Right renal pelvis (tissue), 4 donors: ENCODE measurements at places on chromosomes 1 and 21.

GRCh38 chr1:53162621-53163020 is 20.2 kb upstream of the SLC1A7 start:
- DNase-seq, result no peak

- no peak for DNase-seq
Measured at GRCh38 chr1:153883223-153883622, 39.5 kb downstream of the GATAD2B start.

DNA sequence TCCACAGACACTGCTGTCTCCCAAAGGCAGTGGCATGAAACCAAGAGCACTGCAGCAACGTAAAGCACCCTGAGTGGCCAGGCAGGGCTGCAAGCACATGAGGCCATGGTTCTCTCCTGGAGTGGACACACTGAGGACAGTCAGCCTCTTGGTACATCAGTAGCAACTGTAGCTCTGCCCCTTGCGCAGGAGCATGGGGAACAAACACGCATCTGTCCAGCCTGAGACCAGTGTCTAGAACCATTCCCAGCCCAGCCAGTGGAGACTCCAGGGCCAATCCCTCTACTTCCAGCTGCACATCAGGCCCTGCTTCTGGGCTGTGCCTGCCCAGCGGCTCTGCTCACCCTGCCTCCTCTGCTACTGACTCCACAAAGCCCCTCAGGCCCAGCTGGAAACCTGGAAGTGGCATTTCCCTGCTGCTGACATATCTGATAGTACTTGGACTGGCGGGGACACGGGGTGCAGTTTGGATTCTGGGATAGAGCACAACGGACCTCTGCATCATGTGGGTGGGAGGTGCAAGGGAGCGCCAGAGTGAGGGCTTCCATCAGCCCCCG is 49.0 kb downstream of the TOR1AIP2 start:
- DNase-seq, result no peak

DNA sequence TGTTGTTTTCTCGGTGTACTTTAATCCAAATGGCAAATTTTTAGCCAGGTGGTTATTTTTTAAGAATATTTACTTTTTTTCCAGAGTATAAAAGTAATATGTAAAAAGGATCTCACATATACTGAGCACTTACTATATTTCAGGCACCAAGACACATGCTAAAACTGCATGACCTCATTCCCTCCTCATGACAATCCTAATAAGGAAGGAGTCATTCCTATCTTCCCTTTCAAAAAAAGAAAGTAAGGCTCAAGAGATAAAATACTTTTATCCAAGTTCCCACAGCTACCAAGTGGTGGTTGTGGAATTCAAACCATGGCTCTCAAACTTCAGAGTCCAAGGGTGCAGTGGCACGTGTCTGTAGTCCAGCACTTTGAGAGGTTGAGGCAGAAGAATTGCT is 19.4 kb downstream of the ATP2B4 start:
- DNase-seq, result no peak

DNA sequence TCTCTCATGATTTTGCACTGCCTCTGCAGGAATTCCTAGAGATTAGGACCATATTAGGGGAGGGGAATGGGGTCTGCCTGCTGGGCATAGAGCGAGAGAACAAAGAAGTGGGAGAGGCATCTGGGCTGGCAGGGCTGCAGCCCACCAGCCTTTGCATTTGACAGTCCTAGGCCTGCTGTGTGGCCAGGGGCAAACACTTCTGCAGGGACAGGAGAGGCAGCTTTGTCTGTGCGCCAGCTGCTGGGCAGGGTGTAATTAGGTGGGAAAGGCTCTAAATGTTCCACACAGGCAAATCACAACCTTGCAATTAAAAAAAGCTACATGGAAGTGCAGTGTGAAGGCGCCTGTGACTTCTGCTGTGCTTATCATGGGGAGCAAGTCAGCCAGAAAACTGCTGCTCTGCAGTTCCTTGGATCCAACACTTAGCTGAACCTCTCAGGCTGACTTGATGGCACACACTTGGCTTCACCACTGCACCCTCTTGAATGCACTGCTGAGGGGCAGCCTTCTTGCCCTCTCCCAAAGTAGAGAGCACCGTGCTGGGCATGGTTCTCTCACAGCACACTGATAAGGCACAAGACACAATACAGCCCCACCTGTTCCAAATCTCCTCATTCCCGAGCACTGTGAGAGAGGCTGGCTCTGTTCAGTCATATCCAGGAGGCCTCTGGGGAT is 73.6 kb upstream of the TLR5 start:
- DNase-seq, result no peak

DNA sequence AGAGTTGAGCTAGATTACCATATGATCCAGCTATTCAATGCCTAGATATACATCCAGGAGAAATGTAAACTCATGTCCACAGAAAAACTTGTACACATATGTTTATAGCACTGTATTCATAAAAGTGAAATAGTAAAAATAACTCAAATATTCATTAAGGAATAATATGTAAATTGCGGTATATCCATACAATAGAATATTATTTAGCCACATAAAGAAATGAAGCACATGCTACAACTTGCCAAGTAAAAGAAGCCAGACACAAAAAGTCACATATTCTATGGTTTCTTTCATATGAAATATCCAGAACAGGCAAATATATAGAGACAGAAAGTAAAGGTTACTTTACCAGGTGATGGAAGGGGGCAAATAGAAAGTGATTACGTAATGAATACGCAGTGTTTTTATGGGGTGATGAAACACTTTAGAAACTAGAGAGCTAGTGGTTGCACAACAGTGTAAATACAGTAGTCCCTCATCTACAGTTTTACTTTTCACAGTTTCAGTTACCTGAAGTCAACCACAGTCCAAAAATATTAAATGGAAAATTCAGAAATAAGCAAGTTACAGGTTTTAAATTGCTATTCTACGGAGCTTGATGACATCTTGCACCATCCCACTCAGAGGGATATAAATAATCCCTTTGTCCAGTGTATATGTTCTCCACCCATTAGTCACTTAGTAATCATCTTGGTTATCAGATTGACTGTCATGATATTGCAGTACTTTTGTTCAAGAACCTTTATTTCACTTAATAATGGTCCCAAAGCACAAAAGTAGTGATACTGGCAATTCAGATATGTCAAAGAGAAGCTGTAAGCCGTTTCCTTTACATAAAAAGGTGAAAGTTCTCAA is 62.3 kb downstream of the ZNF644 start:
- no peak for DNase-seq

DNA sequence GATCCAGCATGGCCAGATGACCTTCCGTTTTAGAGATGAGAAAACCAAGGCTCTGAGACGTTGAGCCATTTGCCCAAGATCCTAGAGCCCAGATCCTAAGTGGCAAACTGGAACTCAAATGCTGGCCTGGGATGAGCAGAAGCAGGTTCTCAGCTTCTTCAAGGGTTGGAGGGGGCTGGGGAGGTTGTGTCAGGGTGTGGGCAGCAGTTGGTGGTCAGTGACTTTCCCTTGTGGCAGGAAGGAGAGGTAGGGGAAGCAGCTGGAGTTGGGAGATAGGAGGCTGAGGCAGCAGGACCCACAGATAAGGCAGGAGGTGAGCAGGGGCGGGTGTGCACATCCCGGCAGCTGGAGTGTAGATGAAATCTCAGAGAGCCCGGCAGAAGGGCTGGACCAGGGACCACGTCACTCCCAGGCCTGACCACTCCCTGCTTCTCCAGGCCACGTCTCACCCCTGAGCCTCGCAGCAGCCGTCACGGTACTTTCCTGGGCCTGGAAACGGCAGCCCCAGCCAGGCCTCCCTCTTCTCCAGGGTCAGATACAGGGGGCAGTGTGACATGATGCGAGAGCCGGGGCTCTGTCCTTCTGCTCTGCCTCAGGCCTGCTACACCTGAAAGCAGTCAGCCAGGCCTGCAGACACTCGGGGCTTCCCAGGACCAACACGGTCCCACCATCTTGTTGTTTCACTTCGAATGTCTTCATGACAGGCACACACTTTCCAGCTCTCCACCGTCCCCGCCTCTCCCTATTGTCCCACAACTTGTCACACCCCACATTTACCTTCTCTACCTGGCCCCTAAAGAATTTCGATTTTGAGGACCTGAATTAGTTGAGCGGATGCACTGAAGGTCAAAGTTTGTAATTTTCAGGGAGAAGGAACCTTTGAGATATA is 11.5 kb upstream of the LAPTM5 start:
- DNase-seq, result no peak

DNA sequence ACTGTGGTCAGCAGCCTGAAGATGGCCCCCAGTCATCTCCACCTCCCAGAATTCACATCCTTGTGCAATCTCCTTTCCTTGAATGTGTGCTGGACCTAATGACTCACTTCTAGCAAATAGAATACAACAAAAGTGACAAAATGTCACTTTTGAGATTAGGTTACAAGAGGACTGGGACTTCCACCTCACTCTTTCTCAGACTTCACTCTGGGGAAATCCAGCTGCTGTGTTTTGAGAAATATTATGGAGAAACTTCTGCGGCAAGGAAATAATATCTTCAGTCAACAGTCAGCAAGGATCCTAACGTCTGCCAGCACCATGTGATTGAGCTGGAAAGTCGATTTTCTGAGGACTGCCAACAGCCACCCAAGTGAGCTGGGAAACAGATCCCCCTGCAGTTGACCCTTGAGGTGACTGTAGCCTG is 70.5 kb upstream of the GADD45A start:
- no peak for DNase-seq

- DNase-seq, result no peak
Measured at GRCh38 chr1:239306426-239306825, 79.9 kb upstream of the CHRM3 start.

DNA sequence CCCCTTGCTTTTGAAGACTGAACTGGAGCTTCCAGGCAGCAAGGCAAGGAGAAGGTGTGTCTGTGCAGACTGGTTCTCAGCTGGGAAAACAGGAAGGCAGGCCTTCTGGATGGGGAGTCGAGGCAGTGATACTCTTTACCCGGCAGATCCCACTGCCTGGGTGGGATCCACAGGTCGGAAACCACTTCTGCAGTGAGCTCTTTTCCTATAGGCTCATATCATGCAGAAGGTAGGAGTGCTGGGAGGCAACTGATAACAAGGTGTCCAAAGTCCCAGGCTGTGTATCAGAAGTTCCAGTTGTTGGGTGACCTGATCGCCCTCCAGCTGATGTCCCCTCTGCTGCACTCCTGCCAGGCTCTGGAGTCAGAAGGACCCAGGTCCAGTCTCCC is 17.1 kb downstream of the ACOT11 start:
- no peak for DNase-seq
